ENCODE measurements at places on chromosomes 11 and 22. TPM values are rescaled to one million over a fixed set of nuclear protein-coding genes. Genes with fewer than 3 reads are reported as not detected.

The P2RX6 gene
- total RNA-seq, result 0.14 TPM

GRCh38 chr11:71129624-71130023, 122.8 kb downstream of the SHANK2 start:
- no peak for DNase-seq

- no peak for DNase-seq
Measured at GRCh38 chr11:70836071-70836470, 416.3 kb downstream of the SHANK2 start.

DNA sequence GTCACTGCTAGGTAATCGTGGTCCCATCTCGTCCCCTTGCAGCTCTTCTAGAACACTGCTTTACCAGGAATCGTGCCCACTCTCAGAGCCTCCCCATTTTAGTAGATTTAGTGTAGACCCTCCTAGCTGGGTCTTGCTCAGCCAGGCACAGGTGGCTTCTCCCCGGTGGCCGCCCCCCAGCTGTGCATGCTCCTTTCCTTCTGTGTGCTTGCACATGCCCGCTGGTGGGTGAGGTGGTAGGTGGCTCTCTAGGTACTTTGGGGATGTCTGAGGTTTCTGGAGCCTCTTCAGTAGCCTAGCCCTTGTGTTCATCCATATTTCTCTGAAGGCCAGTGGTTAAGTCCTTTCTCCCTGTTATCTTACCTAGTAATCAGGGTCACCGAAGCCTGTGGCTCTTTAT, 5.6 kb downstream of the TUB start:
- DNase-seq, result no peak

GRCh38 chr11:102316346-102316904, 859 bp upstream of the BIRC3 start:
- no peak for DNase-seq

DNA sequence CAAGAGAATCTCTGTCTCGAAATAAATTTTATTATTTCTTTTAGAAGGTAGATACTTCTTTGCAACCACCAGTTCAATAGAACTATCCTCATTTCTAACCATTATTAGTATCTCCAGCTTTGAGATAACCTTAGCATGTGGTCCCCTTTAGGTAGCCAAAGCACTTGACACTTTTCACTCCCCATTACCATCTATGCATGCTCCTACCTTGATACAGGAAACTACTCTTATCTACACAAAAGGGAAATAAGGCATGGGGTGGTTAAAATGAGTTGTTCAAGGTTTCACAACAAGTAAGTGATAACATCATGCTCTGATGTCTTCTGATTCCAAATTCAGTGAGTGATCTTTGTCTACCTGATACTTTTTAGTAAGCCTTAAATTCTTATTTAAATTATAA, 308.2 kb upstream of the CHORDC1 start:
- no peak for DNase-seq

DNA sequence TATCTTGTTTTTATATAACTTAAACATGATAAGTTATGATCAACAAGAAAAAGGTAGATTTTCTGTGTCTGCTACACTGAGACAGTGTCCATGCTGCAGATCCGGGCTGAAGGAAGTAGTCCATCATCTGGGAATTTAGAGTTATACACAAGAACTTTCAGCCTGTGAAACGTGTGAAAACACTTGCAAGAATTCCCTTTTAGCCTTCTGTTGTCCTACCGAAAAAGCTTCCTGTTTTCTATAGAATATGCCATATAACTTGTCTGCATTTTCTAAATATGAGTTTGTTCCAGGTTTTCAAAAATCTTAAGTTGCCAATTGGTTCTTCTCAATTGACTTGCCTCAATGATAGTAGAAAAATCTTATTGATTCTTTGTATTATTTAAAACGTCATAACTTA, 64.4 kb upstream of the MYO18B start:
- DNase-seq, result no peak

The FOLR1 gene
- total RNA-seq, result not detected

DNA sequence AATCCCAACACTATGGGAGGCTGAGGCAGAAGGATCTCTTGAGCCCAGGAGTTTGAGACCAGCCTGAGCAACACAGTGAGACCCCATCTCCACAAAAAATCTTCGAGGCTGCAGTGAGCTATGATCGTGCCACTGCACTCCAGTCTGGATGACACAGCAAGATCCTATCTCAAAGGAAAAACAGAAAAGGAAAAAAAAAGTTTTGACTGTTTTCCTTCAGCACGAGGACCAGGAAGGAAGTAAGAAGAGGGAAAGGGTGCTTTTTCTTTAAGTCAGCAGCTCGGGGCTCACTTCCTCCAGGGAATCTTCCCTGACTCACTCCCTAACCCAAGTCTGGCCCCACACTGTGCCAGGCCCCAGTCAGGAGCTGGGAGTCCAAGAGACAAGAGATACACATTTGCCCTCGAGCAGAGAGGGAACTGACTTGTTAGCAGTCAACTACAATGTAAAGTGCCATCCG, 14.2 kb downstream of the ARRB1 start:
- no peak for DNase-seq

The CATSPER1 gene
- total RNA-seq, result not detected

GRCh38 chr11:46724088-46724487, 5.1 kb downstream of the F2 start:
- no peak for DNase-seq

DNA sequence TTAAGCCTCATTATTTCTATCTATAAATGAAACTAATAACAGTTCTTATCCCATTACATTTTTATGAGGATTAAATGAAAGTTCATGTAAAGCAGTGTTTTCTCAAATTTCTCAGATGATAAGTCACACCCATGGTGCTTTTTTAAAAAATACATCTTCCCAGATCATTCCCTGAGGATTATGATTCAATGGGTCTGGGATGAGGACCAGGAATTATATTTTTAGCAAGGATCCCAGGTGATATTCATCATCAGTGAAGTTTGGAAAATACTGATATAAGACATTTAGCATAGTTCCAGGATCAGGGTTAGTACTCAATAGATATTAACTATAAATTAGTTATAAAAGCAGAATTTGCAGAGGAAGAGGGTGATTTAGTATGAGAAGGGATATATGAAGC, 89.1 kb downstream of the BBOX1 start:
- no peak for DNase-seq

DNA sequence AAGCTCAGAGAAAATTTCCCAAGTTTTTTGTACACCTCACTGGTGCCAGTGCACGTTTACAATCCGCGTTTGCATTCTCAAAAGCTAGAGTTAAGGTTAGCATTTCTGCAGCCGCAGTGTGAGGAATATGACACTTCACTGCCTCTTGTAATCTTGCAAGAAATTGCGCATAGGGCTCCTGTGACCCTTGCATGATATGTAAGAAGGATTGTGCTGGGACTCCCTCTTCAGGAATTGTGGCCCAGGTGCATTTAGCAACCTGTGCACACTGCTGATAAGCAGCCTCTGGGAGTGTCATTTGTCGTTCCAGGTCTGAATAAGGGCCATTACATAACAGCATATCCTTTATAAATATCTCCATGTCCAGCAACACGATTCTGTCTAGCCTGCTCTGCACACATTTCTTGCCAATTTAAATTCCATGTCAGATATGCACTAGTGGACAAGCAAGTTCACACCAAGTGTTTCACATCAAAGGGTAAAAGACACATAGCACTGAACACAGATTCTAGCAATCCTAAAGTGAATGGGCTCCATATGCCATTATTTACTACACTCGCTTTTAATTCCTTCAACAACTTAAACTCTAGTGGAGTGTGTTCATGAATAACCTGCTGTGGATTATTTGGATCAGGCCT, 69.2 kb upstream of the INCENP start:
- no peak for DNase-seq

GRCh38 chr11:118045191-118045590, 31.7 kb upstream of the TMPRSS4 start:
- DNase-seq, result no peak

GRCh38 chr11:66426314-66426713, 5.5 kb downstream of the NPAS4 start:
- no peak for DNase-seq

Measured in activated naive CD8-positive, alpha-beta T cell treated with anti-CD3 and anti-CD28 coated beads for 36 hours (primary cell).